ENCODE measurements at places on chromosomes 12 and 14. TPM values are rescaled to one million over a fixed set of nuclear protein-coding genes. Genes with fewer than 3 reads are reported as not detected.

GRCh38 chr12:43836475-43836989, 651 bp downstream of the TMEM117 start:
- H3K27ac ChIP-seq = peak overlapping the region; percentile 82
- no peaks in the 10 kb centered on the region for H3K27me3 ChIP-seq
- peaks cover 19% of the 10 kb centered on the region for H3K4me1 ChIP-seq
- peak overlapping the region; percentile 84 for H3K4me3 ChIP-seq
- H3K36me3 ChIP-seq = no peaks in the 10 kb centered on the region

DNA sequence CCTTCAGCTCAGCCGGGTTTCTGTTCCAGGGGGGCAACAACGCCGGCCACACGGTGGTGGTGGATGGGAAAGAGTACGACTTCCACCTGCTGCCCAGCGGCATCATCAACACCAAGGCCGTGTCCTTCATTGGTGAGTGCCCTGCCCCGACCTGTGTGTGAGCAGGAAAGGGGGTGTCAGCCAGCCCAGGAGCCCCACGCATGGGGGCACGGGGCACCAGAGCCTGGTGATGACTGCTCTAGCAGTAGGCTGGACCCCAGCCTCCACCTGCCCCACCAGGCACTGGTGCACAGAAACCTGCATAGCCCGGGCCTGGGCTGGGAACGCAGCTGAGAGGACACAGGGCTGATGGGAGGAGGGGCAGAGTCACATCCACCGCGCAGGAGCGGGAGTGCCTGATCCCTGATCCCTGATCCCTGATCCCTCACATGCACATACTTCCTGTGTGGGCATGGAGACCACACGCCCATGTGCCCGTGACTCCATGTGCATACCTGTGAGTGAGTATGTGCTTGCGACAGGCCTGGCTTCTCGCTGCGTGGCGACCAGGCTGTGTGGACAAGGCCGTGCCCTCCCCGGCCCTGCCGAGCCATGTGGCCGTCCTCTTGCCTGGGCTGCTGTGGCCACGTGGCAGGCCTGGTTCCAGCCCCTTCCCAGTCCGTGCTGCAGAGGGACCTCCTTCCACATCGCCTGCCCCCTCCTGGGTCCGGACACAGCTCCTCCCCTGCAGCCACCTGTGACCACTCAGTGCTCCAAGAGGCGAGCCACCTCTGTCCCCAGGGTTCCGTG, 11.2 kb downstream of the ADSS1 start:
- peak overlapping the region; percentile 40 for H3K27ac ChIP-seq
- H3K4me1 ChIP-seq = peaks cover 19% of the 10 kb centered on the region
- no peaks in the 10 kb centered on the region for H3K27me3 ChIP-seq
- H3K36me3 ChIP-seq = no peaks in the 10 kb centered on the region
- no peak for DNase-seq

DNA sequence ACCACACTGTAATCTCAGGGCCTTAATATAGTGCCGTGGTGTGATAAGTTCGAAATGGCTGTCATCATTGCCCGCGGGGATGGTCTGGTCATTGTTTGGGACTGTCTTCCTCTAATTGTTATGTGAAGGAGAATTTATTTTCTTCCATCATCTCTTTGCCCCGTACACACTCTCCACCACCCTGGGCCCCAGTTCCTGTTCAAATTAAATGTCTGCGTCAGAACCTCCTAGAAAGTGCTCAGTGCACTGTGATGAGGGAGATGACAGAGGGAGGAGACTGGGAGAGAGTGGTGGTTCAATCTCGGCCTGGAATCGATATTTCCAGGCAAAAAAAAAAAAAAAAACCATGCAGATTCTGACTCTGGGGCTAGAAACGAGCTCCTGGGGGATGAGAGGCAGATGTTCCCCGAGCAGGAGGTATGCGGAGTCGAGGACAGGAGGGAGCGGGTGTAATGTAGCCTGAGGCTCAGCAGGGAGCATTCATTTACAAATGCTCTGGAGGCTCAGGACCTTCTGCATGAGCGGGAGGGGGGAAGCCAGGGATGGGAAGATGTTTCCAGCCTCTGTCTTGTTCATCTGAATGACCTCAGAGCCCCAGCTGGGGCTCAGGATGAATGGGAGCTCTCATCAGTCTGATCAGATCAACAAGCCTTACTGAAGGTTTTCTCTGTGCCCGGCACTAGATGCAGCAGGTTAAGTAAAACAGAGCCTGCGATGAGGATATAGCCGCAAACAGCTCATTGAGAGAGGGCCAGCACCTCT, 219.5 kb downstream of the TBX5 start:
- no peaks in the 10 kb centered on the region for H3K4me1 ChIP-seq
- H3K36me3 ChIP-seq = no peaks in the 10 kb centered on the region
- no peak overlapping the region for H3K4me3 ChIP-seq
- no peak for DNase-seq
- H3K27me3 ChIP-seq = no peaks in the 10 kb centered on the region
- H3K27ac ChIP-seq = no peak overlapping the region

DNA sequence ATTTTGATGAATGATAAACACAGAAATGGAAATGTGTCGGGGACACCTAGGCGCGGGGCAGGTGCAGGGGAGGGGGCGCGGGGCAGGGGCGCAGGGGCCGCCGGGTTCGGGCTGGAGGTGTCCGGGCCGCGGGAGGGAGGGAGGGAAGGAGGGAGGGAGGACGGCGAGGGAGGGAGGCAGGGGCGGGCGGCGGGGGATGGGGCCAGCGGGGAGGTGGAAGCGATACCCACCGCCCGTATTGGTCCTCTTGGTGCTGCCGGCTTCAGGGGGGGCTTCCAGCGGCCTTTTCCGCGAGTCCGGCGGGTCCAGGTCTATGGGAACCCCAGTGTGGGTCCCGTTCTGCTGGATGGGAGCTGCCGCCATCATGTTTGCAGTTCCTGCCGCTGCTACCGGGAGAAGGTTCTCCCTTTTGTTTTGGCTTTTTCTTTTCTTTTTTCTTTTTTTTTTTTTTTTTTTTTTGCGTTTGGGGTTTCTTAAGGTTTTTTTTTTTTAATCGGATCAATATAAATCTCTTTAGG, 703 bp downstream of the NOVA1 start:
- H3K4me3 ChIP-seq = peak overlapping the region; percentile 69
- H3K27me3 ChIP-seq = no peaks in the 10 kb centered on the region
- H3K4me1 ChIP-seq = peaks cover 4% of the 10 kb centered on the region

DNA sequence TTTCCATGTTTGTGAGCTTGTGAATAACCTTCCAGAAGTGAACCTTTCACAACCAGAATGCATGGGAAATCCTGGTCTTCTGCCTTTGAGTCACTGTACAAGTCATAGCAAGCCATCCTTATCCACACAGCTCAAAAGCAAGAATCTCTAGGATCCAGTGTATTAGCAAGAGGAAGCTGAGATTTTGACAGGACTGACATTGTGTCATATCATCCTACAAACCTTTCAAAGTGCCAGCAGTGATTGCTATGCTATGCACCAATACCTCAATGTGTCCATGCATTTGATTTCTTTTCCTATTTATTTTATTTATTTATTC, 13.5 kb upstream of the NRDE2 start:
- no peaks in the 10 kb centered on the region for H3K27me3 ChIP-seq
- no peak overlapping the region for H3K27ac ChIP-seq
- DNase-seq = no peak

DNA sequence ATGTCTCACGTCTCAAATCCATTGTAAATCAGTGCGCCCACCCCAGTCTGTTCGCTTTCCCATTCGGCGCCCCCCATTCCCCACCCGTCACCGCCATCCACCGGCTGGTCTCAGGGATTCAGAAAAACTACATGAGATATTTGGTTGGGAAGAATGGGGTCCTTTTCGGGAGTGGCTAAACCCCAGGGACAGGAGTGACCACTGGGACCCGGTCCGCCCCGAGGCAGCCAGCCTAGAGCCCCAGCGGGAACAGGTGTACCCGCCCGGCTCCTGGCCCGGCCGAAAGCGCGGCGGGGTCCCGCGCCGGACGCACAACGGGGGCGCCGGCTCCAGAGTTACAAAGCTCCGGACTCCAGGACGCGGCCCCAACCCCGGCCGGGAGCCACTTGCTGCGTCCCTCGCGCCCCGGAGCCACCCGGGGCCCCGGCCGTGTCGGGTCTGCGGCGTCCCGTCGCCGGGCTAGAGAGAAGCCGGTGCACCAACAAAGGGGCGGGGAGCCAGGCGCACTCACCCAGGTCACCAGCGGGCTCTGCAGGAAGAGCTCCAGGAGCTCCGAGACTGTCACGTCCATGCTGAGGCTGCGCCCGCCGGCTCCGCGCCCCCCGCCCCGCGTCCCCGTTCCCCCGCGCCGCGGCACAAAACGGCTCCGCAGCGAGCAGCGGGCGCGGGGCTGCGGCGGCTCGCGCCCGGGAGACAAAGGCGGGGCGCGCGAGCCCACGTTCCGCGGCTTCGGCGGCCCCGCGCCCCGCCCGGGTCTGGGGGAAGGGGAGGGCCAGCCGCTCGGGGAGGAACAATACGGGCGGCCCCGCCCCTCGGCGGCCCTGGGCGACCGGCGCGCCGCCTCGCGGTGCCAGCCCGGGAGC, at the start of gene CCDC88C:
CCDC88C (minus strand) TSS at position 701 of the 863 bp plus-strand sequence; CDS start at position 571, 130 bp downstream.
- H3K4me3 ChIP-seq = peak within 1 kb of the TSS; percentile 76
- peak; percentile 73 for DNase-seq
- peak within 1 kb of the TSS; percentile 55 for H3K27ac ChIP-seq
- H3K36me3 ChIP-seq = no peaks in the 10 kb centered on the region
- no peaks in the 10 kb centered on the region for H3K27me3 ChIP-seq

DNA sequence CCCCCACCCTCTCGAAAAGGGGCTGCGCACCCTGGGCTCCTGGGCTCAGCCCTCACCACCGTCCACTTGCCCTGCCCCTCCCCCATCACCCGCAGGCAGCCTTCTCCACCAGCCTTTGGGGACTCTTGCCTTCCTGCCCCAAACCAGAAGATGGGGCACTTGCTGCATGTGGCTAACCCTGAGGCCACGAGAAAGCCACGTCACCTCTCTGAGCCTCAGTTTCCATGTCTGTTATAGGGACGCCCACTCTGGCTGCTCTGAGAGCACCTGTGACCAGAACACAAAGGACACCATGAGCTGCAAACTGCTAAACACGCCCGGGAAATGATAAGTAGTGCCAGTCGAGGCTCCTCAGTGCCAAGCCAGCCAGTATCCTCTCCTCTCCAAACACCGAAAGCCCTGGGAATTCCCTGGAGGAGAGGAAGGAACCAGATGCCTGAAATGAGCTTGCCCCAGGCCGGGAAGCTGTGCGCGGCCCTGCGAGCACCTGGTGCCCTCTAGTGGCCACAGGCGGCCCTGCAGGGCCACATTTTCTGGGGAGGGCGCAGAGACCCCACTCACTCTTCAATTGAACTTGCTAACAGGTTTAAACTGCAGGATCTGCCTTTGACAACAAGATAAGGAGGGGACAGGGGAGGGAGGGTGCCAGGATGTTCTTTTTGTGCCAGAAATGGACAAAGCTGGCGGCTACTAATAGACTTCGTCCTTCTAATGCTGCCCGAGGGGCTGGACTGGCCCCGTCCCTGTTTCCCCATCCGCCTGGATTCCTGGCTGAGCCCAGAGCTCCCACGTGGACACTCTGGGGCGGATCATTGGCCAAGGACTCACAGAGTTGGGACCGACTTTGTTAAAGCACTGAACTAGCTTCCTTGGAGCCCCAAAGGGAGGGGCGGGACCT, 10.2 kb upstream of the SERPINA9 start:
- peak overlapping the region; percentile 9 for H3K4me3 ChIP-seq
- no peaks in the 10 kb centered on the region for H3K36me3 ChIP-seq
- peak; percentile 70 for DNase-seq
- H3K27ac ChIP-seq = no peak overlapping the region
- H3K4me1 ChIP-seq = peaks cover 11% of the 10 kb centered on the region

DNA sequence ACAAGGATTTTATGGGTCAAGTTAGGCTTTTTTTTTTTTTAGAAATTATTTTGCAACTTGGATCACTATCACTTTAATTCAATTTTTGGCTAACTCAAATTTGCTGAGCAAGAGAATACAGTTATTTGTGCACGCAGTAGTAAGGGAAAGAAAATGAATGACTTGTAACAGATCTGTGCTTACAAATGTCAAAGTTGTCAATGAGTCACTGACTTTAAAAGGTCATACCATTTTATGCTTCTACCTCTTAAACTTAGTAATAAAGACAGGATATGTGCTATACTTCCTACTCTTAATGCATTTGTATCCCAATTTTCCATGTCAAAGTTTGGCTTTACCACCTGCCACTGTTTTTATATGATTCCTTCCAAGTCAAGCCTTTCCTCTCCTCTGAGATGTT, 131.1 kb upstream of the FBXO33 start:
- no peak for DNase-seq
- no peaks in the 10 kb centered on the region for H3K27me3 ChIP-seq
- no peak overlapping the region for H3K4me3 ChIP-seq
- H3K36me3 ChIP-seq = no peaks in the 10 kb centered on the region
- H3K4me1 ChIP-seq = no peaks in the 10 kb centered on the region

DNA sequence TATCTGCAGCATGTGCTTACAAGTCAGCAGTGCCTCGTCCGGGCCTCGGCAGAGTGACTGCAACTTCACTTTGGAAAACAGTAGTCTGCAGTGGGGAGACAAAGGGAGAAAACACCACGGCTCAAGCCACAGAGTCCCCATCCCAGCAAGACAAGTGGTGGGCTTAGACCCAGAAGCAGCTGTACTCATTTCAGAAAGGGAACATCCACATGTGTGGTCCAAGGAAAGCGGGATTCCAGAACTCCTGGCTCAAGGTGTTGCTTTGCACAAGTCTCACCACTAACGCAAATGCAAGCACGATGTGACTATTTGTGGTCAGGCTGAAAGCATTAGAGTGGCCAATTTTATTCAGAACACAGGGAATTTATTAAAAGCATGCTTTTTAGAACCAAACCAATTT, 198.3 kb downstream of the TTC7B start:
- no peaks in the 10 kb centered on the region for H3K27me3 ChIP-seq
- H3K36me3 ChIP-seq = no peaks in the 10 kb centered on the region
- H3K27ac ChIP-seq = no peak overlapping the region
- H3K4me1 ChIP-seq = no peaks in the 10 kb centered on the region
- H3K4me3 ChIP-seq = no peak overlapping the region

DNA sequence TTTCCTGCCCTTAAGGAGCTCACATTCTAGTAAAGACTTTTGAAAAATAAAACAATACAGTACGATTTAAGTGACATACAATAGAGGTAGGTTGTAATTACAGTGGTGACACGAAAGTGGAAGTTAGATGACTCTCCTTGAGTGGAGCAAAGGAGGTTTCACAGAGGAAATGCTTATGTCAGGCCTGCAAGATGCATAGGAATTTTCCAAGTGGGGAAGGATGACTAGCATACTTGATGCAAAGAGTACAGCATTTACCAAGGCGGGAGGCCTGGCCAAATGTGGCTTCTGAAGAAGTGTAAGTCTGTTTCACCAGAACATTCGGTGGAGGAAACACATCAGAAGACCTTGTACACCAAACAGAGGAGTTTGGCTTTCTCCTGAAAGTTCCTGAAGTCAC, 55.2 kb downstream of the ERO1A start:
- no peak overlapping the region for H3K4me3 ChIP-seq
- no peaks in the 10 kb centered on the region for H3K36me3 ChIP-seq

Gene GARIN6
- 7.8 TPM for total RNA-seq

Gene FOXG1
- total RNA-seq = 5.5 TPM

Gene KRT75
- 0.19 TPM for total RNA-seq

Gene GZMH
- 1.3 TPM for total RNA-seq

Gene LRRC10
- total RNA-seq = 0.12 TPM

Measured in testis (tissue), 5 donors.